ACHN (cell line): ENCODE measurements at places on chromosomes 1 and 21.

- no peak for DNase-seq
These were observed 1655.0 kb downstream of the MRPL39 start for GRCh38 chr21:23952269-23952668.

- no peak for DNase-seq
These were observed 51.7 kb downstream of the PBX1 start for GRCh38 chr1:164610538-164611222.

DNA sequence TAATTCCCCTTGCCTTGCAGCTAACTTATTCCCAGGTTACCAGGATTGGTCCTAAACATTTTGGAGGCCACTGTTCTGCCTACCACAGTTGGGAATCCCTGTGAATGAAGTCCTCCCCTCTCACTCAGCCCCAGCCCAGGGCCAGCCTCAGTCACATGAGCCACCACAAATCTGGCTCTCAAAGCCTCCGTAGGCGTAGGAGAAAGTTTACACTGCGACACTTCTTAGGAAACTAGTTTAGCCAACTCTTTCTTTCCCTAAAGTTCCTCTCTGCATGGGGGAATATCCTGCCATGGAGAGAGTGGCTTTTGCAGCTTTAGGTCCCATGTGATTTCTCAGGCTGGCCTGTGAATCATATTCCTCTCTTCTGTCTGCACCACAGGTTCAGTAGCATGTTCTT, 45.7 kb upstream of the ETV3 start:
- DNase-seq = no peak

GRCh38 chr1:16141573-16142336, 14.1 kb downstream of the EPHA2 start:
- no peak for DNase-seq

GRCh38 chr1:30888391-30888790, 20.2 kb downstream of the SDC3 start:
- DNase-seq = no peak

DNA sequence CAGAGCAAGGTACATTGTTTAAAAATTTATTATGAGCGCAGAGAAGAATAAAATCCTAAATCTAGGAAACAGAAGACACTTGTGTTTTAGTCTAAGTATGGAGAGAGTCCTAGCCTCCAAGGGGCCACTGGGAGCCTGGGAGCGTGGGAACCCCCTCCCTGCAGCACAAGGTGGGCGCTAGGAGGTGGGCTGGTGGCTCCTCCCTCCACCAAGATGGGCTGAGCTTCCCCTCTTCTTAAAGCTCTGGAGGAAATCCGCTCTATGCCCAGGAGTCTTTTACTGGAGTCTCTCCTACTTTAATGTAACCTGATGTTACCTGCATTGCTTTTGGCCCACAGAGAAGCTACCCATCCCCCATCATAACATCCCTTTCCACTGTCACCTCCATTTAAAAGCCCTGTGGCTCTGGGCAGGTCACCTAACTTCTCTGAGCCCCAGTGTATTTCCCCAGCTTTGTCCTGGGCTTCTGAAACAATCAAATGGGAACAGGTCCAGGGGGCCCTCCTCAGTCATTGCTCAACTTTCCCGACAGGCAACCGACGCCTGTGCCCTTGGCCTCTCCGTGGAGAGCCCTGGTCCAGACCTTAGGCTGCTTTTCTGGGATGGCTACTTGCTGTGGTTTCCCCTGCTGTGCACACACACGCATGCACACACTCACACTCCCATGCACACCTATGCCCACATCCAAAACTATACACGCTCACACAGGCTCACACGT, 181.5 kb downstream of the NPHP4 start:
- DNase-seq = no peak

GRCh38 chr1:184520336-184520735, 133.5 kb downstream of the C1orf21 start:
- DNase-seq = no peak

- no peak for DNase-seq
These were observed 1.6 kb downstream of the MFAP2 start for GRCh38 chr1:16978567-16979474.

- DNase-seq = no peak
These were observed 289.4 kb upstream of the ADGRL4 start for GRCh38 chr1:79295967-79296366.

- no peak for DNase-seq
These were observed 11.7 kb upstream of the ANGPTL3 start for GRCh38 chr1:62585469-62586155.

- DNase-seq = no peak
These were observed 17.4 kb downstream of the MIGA1 start for GRCh38 chr1:77796695-77797405.

GRCh38 chr1:37042506-37042905, 8.2 kb upstream of the GRIK3 start:
- no peak for DNase-seq

DNA sequence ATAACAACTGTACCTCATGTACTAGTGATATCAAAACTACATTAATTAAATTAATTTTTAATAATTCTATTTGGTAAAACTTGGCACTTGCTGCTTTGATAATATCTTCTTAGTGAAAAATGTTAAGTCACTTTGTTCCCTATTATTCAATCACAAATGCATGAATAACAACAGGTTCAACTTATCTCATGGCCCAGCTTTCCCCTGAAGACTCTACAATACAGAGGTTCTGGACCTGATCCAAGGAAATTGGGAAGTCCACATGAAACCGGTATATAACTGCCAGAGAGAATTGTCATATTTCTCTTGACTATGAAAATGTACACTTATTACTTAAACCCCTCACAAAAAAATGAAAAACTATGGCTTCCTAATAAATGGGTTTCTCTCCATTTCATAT, 33.9 kb upstream of the PTPRC start:
- DNase-seq = no peak

- DNase-seq = no peak
These were observed 3.2 kb upstream of the HMGB4 start for GRCh38 chr1:33860671-33861070.

DNA sequence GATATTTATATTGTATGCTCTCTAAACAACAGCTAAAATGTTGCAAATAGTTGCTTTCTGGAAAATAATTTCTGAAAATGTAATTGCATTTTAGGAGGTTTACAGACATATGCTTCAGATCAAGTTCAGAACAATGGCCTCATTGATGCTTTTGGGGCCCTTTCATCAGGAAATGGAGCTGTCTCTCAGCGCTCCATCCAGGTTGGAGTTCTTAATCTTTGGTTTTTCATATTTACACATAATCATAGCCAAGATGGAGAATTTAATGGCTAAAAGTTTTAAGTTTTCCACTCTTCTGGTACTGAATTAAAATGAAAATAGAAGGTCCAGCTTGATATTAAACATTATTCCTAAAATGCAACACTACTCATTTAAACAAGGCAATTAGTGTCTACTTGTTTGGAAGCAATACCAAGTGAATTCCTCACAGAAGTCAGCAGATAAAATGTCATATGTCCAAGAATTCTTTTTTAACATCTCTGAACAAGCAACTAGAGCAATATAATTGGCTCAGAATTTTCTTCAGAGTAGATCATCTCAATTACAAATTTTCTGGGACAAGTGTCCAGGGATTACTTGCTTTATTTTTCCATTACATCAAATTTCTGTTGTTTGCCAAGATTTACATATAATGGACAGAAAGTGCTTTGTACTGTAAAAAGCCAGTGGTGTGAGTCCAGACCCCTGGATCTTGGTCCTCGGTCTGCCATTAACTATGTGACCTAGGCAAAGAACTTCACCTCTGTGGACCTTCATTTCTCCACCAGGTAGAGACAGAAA, 22.6 kb downstream of the CLCA1 start:
- no peak for DNase-seq

- no peak for DNase-seq
These were observed 730.3 kb downstream of the PTPRU start for GRCh38 chr1:29966526-29967045.
